ENCODE measurements at places on chromosomes 4 and X. TPM values are rescaled to one million over a fixed set of nuclear protein-coding genes. Genes with fewer than 3 reads are reported as not detected.

DNA sequence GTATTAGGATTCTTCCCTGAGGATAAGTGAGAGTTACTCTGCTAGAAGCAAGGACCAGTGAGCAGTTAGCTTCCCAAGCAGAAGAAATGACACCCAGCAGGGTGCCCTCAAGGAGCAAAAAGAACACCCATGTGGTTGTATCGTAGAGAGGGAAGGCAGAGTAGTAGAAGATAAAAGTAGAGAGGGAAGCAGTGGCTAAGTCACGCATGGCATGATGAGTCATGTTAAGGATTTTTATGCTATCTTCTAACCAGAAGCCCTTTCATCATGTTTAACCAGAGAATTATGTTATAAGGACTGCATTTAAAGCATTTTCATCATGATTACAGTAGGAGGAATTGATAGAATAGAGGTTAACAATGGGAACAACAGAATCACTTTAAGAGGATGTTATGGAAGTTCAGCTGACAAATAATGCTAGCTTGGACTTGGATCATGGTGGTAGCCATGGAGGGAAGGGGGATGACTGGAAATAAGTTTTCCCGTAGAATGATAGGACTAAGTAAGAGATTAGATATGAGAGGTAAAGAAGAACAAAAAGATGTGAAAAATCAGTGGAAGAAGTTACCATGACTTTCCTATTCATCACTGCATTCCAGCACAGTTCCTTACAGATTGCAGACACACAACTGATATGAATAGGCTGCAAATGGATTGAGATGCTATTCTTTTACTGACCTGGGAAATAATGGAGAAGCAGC lies 383.5 kb upstream of the INTU start:
- no peak for DNase-seq

- no peak for DNase-seq
Measured at GRCh38 chrX:23673108-23673507, 5.8 kb downstream of the PRDX4 start.

DNA sequence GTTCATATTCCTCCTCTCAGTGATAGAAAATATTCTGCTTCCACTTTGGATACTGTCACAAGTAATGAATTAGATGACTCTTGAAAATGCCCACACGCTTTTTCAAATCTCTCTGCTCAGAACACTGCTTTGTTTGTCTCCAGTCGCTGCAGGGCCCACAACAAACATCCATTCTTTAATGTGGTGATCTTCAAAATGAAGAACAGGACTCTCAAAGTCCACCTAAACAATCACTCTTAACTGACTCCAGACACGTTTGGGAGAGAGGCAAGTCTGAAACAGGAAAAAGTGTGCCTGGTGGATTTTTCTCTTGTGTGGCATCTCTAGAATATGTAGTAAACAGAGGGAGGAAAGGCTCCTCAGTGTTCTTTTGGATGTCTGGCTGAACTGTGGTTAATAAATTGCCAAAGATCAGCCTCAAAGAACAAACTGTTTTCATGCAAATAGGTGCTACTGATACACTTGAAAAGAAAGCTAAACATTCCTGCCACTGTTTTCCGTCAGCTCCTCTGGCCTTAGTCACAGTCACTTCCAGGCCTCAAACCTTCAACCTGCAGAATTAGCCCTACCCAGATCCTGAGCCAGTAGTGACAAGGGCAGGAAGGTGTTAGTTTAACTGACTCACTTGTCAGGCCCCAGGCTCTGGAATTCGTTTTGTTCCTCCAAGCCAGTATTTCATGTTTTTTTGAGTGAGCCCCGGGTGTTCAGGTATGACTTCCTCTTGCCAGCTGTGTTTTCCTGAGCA lies 259.6 kb upstream of the GPC4 start:
- DNase-seq: no peak

- no peak for DNase-seq
Measured at GRCh38 chrX:43002526-43003203, 224.7 kb upstream of the PPP1R2C start.

Gene TRIM61
- 2.2 TPM for total RNA-seq

Gene SYTL4
- total RNA-seq: not detected
